ENCODE measurements at places on chromosomes 5 and 9.

- DNase-seq = no peak
Measured at GRCh38 chr9:74570879-74571512, 73.9 kb downstream of the RORB start.

- DNase-seq = no peak
Measured at GRCh38 chr5:6493681-6494454, 45.2 kb downstream of the UBE2QL1 start.

- DNase-seq = no peak
Measured at GRCh38 chr5:137098663-137099062, 400.5 kb downstream of the SPOCK1 start.

- DNase-seq = no peak
Measured at GRCh38 chr5:160473681-160474080, 52.0 kb downstream of the PTTG1 start.

DNA sequence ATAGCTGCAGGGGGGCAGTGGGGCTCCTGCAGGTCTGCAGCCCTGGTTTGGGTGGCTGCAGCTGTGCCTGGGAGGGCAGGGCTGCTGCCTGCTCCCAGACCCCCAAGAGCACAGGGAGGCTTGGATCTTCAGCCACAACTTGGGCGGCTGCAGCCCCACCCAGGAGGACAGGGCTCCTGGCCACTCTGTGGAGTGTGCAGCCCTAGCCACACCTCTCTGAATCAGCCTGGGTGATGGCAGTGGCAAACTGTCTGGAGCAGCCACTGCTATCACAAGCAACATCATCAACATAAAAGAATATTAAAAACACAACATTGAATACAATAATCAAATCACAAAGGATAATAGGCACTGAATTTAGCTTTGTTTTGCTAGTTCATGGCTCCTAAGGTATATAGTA lies 164.9 kb upstream of the SLC27A6 start:
- no peak for DNase-seq

- DNase-seq = no peak
Measured at GRCh38 chr9:107780960-107781359, 291.4 kb upstream of the KLF4 start.

DNA sequence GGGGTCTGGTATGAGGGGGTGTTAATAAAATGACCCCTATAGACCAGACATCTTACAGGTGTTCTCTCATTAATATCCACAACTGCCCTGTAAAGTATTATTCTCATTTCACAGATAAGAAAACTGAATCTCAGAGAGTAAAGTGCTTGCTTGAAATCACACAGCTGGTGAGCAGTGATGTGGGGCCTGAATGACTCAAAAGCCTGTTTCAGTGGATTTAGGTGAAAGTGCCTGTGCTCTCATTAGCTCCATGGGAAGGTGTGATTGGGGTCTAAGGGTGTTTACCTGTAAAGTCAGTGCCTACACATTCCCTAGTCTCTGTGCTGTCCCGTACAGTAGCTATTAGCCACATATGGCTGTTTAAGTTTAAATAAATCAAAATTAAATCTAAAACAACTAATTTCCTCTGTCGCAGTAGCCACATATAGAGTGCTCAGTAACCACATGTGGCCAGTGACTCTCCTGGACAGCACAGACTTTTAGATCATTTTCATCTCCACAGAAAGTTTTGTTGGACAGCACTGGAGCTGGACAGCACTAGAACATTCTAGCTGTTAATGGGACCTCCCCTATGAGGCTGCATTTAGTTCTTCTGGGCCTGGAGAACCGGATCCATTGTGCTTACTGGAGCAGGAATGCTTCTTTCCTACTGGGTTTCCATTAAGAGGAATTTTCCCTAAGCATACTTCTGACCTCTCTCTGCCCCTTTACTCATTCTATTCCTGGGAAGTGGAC lies 52.5 kb upstream of the SEMA6A start:
- no peak for DNase-seq
